ENCODE measurements at places on chromosomes 11 and 22.

- no peak for DNase-seq
Observed at GRCh38 chr11:48101958-48102357, 114.7 kb upstream of the OR4B1 start.

- no peak for DNase-seq
Observed at GRCh38 chr11:102546427-102546826, 15.9 kb upstream of the MMP7 start.

DNA sequence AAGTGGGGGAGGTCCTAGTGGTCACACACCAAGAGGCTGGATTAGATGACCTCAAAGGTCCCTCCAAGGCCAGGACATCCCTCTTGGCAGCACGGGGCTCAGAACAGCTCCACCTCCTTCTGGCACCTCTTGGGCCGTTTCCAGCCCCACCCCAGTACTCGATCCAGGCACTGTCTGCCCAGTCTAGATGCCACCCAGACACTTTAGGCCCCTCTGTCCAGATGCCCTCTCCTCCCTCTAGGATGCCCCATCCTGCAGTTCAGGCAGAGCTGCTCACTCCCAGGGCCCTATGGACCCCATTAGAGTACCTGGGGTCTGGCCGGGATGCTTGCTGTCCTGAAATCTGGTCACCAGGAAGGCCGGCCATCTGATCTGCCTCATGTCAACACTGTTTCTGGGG is 34.7 kb upstream of the PRR5 start:
- no peak for DNase-seq

- no peak for DNase-seq
Observed at GRCh38 chr11:19953909-19954308, 206.4 kb downstream of the DBX1 start.

DNA sequence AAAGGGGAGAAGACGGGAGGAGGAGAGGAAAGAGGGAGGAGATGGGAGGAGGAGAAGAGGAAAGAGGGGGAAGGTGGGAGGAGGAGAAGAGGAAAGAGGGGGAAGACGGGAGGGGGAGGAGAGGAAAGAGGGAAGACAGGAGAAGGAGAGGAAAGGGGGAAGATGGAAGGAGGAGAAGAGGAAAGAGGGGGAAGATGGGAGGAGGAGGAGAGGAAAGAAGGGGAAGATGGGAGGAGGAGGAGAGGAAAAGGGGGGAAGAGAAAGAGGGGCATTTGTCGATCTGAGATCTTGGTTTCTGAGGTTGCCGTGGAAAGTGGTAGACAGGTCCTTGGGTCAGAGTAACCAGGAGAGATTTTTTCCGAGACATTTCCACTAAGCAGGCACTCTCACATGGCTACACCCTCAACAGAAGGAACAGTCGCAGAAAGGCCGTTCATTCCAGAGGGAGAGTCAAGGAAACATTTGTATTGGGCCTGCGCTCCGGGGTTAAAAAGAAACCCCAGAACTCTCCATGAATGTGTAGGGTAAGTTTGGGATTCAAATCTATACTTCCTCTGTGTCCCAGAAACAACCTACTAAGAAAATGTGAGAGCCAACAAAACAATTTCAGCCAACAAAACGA is 39.8 kb upstream of the CARS1 start:
- DNase-seq = no peak

Measured in stimulated activated CD4-positive, alpha-beta T cell treated with anti-CD3 and anti-CD28 coated beads, Interleukin-4, amount 100 ng/mL, for 24 hours (primary cell).